ENCODE measurements at places on chromosomes 4 and X. TPM values are rescaled to one million over a fixed set of nuclear protein-coding genes. Genes with fewer than 3 reads are reported as not detected.

- no peak for DNase-seq
- H3K4me1 ChIP-seq, result no peaks in the 10 kb centered on the region
- H3K4me3 ChIP-seq, result no peak overlapping the region
- no peak overlapping the region for H3K27ac ChIP-seq
- no peaks in the 10 kb centered on the region for H3K36me3 ChIP-seq
- no peaks in the 10 kb centered on the region for H3K27me3 ChIP-seq
Measured at GRCh38 chrX:114058988-114059418, 524.9 kb upstream of the HTR2C start.

GRCh38 chrX:106932492-106932923, 12.3 kb downstream of the CLDN2 start:
- H3K36me3 ChIP-seq, result no peaks in the 10 kb centered on the region
- peak overlapping the region; percentile 64 for H3K27ac ChIP-seq
- DNase-seq, result no peak
- H3K4me3 ChIP-seq, result no peak overlapping the region
- no peaks in the 10 kb centered on the region for H3K27me3 ChIP-seq

The IL1RAPL1 gene
- polyA plus RNA-seq, result not detected

The PPEF2 gene
- polyA plus RNA-seq, result not detected

Data from liver (tissue), 10 donors.